Heart right ventricle (tissue), 16 donors: ENCODE measurements at places on chromosomes 16 and 17.

GRCh38 chr16:57759541-57760356, 24.2 kb downstream of the KATNB1 start:
- DNase-seq: no peak

GRCh38 chr17:6454495-6455320, 10.5 kb downstream of the PIMREG start:
- DNase-seq: no peak

- DNase-seq: no peak
Measured at GRCh38 chr17:62855156-62855555, 47.0 kb upstream of the MARCHF10 start.

DNA sequence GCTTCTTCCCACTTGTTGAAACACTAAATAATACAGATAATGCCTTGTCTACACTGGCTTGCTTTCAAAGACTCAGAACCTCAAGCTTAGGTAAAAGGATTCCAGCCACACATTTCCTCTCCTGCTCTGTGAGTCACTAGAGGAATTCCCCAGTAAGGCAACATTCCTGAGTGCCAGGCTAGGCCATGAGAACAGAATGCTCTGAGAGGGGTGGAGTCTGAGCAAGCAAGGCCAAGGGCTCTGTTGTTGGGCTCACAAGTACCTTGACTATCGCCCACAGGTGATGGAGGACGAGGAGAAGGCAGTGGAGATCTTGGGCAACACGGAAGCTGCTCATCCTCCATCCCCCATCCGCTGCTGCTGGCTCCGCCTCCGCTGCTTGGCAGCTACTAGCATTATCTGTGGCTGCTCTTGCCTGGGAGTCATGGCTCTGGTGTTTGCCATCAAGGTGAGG, 6.7 kb upstream of the PHKG2 start:
- no peak for DNase-seq

DNA sequence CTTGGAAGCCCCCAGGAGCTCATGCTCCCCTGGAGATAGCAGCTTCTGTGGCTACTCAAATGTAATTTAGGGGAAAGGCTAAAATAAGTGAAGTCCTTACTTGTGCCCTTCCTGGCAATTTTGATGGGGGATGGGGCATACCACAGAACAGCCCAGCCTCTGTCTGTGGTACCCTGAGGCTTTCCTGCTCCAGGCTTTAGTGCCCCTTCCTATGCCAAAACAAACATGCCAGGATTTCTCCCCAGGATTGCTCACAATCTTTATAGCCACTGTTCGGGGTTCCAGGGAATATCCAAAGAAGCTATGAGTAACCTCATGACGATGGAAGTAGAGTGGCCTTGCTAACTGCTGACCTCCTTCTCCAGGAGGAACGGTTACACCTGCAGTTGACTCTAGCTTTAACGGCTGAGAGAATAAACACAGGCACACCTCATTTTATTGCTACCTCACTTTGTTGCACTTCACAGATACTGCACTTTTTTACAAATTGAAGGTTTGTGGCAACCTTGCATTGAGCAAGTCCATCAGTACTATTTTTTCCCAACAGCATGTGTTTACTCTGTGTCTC, 24.9 kb downstream of the CCL4 start:
- no peak for DNase-seq

DNA sequence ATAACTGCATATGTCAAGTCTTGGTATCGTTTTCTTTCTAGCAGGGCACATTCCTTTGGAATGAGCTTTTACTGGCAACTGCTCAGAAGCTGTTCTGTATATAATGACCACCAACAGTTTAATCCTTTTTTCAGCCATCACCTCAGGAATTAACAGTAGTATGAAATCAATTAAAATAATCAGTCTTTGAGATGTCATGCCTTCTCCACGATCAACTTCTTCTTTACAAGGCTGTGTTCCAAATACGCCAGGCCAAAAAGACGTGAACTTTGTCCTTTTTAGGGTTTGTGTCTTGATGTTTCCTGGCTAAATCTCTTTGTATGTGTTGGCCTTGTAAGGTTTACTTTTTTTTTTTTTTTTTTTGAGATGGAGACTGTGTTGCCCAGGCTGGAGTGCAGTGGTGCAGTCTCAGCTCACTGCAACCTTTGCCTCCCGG, 54.9 kb downstream of the ABCC1 start:
- DNase-seq: no peak

- no peak for DNase-seq
Measured at GRCh38 chr17:77295241-77295853, 154.6 kb downstream of the SEC14L1 start.

DNA sequence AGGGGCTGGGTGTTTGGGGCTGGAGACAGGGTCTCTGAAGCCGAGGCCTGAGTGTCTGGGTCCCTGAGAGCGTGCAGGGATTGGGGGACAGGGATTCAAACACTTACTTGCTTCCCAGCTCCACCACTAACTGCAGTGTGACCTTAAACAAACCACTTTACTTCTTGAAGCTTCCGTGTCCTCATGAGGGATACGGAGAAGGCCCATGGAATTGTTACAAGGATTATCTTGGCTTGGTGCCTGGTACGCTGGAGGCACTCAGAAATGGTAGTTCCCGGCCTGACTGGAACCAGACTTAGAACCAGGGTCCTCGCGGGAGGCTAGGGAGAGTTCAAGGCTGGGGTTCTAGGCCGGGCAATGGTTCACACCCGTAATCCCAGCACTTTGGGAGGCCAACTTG, 2.9 kb upstream of the CXCL16 start:
- no peak for DNase-seq

GRCh38 chr16:28951410-28951943, 740 bp downstream of the NFATC2IP start:
- DNase-seq: no peak

- no peak for DNase-seq
Measured at GRCh38 chr16:74740795-74741304, 33.8 kb downstream of the FA2H start.
